ENCODE measurements at places on chromosomes 4 and X. TPM values are rescaled to one million over a fixed set of nuclear protein-coding genes. Genes with fewer than 3 reads are reported as not detected.
A peak's percentile ranks its signal among the peaks of the same experiment; 100 is the strongest.

- no peak overlapping the region for H3K27ac ChIP-seq
- no peaks in the 10 kb centered on the region for H3K36me3 ChIP-seq
- no peaks in the 10 kb centered on the region for H3K4me1 ChIP-seq
- H3K4me3 ChIP-seq, result no peak overlapping the region
Observed at GRCh38 chrX:69232945-69233344, 67.7 kb upstream of the PJA1 start.

The GPR78 gene
- total RNA-seq, result 0.08 TPM

DNA sequence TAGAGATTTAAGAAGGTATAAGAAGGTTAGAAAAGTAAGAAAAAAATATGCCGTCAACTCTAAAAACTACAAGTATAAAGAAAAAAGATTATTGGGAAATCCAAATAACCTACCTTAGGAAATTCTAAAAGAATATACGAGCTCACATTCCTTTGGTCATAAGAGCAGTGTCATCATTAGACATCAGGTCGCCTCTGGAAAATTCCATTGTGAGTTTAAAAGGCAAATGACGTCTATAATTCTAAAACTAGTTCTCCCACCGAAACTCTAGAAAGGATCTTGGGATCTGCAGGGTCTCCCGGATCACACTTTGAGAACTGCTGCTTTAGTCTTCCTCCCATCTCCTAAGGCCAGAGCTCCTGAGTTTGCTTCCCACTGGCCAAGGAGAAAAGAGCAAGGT, 518 bp upstream of the SAT1 start:
- no peak for DNase-seq
- H3K27me3 ChIP-seq, result no peaks in the 10 kb centered on the region
- H3K27ac ChIP-seq, result peak overlapping the region; percentile 80

- H3K4me3 ChIP-seq, result no peak overlapping the region
- no peaks in the 10 kb centered on the region for H3K27me3 ChIP-seq
- no peak overlapping the region for H3K27ac ChIP-seq
- H3K4me1 ChIP-seq, result no peaks in the 10 kb centered on the region
- H3K36me3 ChIP-seq, result no peaks in the 10 kb centered on the region
Observed at GRCh38 chr4:144572660-144573059, 73.3 kb upstream of the HHIP start.

The EDA2R gene
- total RNA-seq, result 2.0 TPM

The UPF3B gene
- 4.2 TPM for total RNA-seq

DNA sequence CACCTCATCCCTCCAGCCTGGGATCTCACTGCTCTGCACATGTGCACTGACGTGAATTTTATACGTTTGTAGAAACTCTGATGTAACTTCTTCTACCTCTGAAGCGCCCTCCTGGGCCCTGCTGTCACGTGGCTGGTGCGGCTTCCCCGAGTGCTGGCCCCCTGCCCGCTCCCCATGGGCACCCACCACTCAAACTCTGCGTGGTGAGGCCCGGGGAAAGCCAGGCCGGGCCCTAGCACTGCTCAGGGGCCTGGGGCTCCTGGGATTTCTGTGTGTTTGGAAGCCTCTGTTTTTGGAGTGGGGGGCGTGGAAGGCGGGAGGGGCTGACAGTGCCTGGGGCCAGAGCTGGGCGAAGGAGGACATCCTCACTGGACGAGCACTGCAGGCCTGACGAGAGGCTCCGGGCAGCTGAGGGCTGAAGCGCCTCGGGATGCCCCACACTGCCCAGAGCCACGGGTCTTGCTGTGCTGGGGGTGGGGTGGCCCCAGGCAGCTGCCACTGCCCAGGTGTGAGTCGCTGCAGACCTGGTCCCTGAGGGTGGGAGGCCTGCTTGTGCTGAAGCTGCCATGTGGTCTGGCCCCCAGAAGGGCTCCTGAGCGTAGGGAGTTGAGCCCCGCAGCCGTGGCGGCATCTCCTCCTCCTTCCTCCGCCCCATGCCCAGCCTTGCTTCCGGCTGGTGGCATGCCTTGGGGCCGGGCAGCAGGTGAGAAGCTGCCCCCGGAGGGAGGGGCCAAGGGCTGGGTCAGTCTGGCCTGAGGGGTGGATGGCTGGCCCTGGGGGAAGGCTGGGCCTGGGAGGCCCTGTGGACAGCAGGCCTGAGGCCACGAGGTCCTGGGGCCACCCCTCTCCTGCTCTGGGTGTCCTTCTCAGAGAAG, 7.7 kb downstream of the NAT8L start:
- H3K4me3 ChIP-seq, result no peak overlapping the region
- H3K36me3 ChIP-seq, result no peaks in the 10 kb centered on the region

GRCh38 chr4:1166509-1167243, 5.7 kb downstream of the SPON2 start:
- H3K27ac ChIP-seq, result no peak overlapping the region
- DNase-seq, result no peak
- no peak overlapping the region for H3K4me3 ChIP-seq
- H3K27me3 ChIP-seq, result peaks cover 14% of the 10 kb centered on the region
- H3K36me3 ChIP-seq, result no peaks in the 10 kb centered on the region

The DUX4 gene
- total RNA-seq, result not detected

The GPR82 gene
- 1.1 TPM for total RNA-seq

Measured in adrenal gland (tissue), 19 donors.